Gastrocnemius medialis (tissue), 4 donors: ENCODE measurements at places on chromosomes 2 and 18. TPM values are rescaled to one million over a fixed set of nuclear protein-coding genes. Genes with fewer than 3 reads are reported as not detected.
A peak's percentile ranks its signal among the peaks of the same experiment; 100 is the strongest.

GRCh38 chr18:9536354-9537152 is 61.2 kb downstream of the RALBP1 start:
- no peak overlapping the region for H3K27ac ChIP-seq
- no peak overlapping the region for H3K4me3 ChIP-seq
- H3K27me3 ChIP-seq, result no peaks in the 10 kb centered on the region
- H3K4me1 ChIP-seq, result no peaks in the 10 kb centered on the region
- no peak for DNase-seq

GRCh38 chr2:130372055-130372832 is 16.4 kb downstream of the PTPN18 start:
- H3K4me1 ChIP-seq, result peaks cover 7% of the 10 kb centered on the region
- peak overlapping the region; percentile 65 for H3K4me3 ChIP-seq
- peak overlapping the region; percentile 76 for H3K27ac ChIP-seq
- H3K27me3 ChIP-seq, result peaks cover 3% of the 10 kb centered on the region

GRCh38 chr18:48673853-48674721 is 135.3 kb downstream of the CTIF start:
- H3K27me3 ChIP-seq, result no peaks in the 10 kb centered on the region
- no peak overlapping the region for H3K27ac ChIP-seq
- no peak overlapping the region for H3K4me3 ChIP-seq
- peaks cover 11% of the 10 kb centered on the region for H3K4me1 ChIP-seq
- H3K36me3 ChIP-seq, result no peaks in the 10 kb centered on the region

- no peaks in the 10 kb centered on the region for H3K27me3 ChIP-seq
- peak overlapping the region; percentile 49 for H3K27ac ChIP-seq
- H3K4me1 ChIP-seq, result peaks cover 15% of the 10 kb centered on the region
- H3K4me3 ChIP-seq, result no peak overlapping the region
- DNase-seq, result no peak
Measured at GRCh38 chr2:105432749-105433148, 33.9 kb upstream of the FHL2 start.

DNA sequence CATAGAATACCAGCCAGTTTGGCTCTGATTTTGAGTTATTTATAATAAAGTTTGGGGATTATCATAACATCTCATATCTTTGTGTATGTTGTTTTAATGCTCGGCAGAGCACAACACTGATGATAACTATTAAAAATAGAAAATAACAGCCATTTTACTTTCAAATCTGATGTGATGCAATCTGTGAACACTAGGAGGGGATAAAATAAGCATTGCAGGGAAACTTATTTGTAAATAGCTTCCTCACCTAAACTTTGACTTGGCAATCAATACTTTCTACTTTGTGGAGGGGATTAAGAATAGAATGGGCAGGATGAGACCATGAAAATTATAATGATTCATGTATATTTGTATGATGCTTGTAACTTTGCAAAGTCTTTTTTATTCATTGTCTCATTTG is 54.4 kb downstream of the USP14 start:
- peaks cover 5% of the 10 kb centered on the region for H3K36me3 ChIP-seq
- H3K4me3 ChIP-seq, result no peak overlapping the region
- no peak for DNase-seq
- H3K4me1 ChIP-seq, result no peaks in the 10 kb centered on the region
- no peak overlapping the region for H3K27ac ChIP-seq
- H3K27me3 ChIP-seq, result no peaks in the 10 kb centered on the region

DNA sequence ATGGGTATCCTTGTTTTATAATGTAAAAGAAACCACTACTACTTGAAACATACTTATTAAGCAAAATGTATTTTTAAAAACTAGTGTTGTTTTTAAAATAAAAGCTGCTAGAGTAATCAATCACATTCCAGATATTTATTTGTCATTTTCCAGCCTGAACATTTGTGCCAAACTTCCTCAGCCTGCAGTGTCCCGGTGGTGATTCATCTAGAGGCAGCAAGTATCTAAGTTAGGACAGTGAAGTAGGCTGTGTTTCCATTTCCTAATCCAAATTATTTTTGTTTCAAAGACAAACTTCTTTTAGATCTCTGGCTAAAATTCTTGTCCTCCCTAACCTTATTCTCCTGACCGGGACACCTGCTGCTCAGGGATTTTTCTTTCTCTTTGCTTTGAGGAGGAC is 12.8 kb upstream of the GCG start:
- H3K4me1 ChIP-seq, result no peaks in the 10 kb centered on the region
- no peak overlapping the region for H3K27ac ChIP-seq
- H3K27me3 ChIP-seq, result no peaks in the 10 kb centered on the region

DNA sequence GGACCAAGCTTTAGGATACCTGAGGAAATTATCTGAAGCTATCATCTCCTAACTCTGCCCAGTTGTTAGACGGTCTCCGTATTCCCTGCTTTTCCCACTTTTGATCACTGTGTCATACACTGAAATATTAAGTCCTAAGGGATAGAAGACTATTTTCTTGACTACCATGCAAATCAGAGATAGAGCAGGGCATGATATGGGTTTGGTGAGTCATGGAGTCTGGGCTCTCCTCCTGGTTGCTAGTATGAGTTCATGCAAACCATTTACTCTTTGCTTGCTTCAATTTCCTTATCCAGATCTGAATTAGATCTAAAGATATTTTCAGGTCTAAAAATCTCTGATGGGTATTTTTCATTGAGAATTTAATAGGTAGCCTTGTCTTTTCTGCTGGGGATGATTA is 55.0 kb downstream of the EHBP1 start:
- H3K27me3 ChIP-seq, result no peaks in the 10 kb centered on the region
- H3K27ac ChIP-seq, result no peak overlapping the region
- no peak for DNase-seq
- no peaks in the 10 kb centered on the region for H3K36me3 ChIP-seq

- H3K36me3 ChIP-seq, result peaks cover 3% of the 10 kb centered on the region
- no peak overlapping the region for H3K4me3 ChIP-seq
- DNase-seq, result no peak
Measured at GRCh38 chr2:98543842-98544241, 64.5 kb downstream of the COA5 start.

DNA sequence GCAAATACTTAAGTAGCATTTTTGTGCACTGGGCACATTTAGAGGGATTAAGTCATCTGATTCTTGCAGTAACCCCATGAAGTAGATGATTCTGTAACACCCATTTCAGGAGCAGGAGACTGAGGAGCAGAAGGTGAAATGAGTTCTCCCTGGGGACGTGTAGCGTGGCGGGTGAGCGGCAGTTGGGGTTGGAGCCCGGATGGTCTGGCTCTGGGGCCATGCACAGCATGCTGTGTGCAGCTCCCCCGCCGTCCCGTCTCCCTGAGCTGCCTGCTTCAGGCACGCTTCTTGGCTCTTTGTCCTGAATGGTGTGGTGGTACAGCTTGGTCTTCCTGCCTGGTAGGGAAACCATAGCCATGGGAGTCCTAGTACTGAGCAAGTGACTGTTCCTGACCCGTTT is 32.4 kb downstream of the INPP4A start:
- DNase-seq, result no peak
- H3K36me3 ChIP-seq, result no peaks in the 10 kb centered on the region
- no peak overlapping the region for H3K4me3 ChIP-seq

- no peaks in the 10 kb centered on the region for H3K36me3 ChIP-seq
- H3K27ac ChIP-seq, result no peak overlapping the region
- H3K4me3 ChIP-seq, result no peak overlapping the region
- H3K27me3 ChIP-seq, result no peaks in the 10 kb centered on the region
Measured at GRCh38 chr18:5410582-5410981, 115.1 kb upstream of the ZBTB14 start.

GRCh38 chr2:232699110-232699509 is 2.0 kb downstream of the GIGYF2 start:
- H3K36me3 ChIP-seq, result peaks cover 4% of the 10 kb centered on the region
- H3K27ac ChIP-seq, result peak overlapping the region; percentile 99
- H3K27me3 ChIP-seq, result no peaks in the 10 kb centered on the region
- H3K4me1 ChIP-seq, result peaks cover 41% of the 10 kb centered on the region

DNA sequence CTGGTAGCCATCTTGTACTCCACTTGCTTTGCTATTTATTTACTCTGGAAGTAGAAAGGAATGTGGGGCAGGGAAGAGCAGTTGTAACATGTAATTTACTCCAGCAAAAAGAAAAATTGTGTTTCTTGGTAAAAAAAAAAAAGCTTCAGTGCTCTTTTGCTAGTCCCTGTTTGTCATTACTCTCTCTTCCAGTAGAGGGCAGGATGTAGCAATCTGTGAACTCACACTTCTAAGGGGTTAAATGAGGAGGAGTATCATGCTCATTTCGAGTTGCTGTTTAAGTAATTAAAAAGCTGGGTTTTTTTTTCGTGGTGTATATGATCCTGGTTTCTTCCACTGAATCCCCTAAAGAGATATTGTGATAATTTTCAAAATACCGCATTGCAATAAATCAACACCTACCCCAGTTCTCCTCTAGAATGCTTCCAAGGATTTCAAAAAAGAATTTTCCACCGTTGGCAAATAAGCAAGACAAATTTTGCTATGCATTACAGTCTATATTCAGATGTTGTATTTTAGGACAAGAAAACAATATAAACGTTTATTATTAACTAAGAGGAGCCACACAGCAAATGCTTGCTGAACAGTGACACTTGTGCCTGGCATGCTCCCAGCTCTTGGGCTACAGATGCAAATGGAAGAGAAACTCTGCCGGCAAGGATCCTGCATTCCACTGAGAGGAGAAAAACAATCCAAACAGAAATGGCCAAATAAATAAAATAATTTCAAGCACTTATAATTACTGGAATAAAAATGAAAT is 261.6 kb downstream of the ASXL3 start:
- H3K27ac ChIP-seq, result no peak overlapping the region
- no peak for DNase-seq
- no peaks in the 10 kb centered on the region for H3K4me1 ChIP-seq
- no peaks in the 10 kb centered on the region for H3K36me3 ChIP-seq
- no peak overlapping the region for H3K4me3 ChIP-seq

- H3K4me1 ChIP-seq, result peaks cover 6% of the 10 kb centered on the region
- no peak overlapping the region for H3K4me3 ChIP-seq
- no peak overlapping the region for H3K27ac ChIP-seq
- H3K36me3 ChIP-seq, result no peaks in the 10 kb centered on the region
- H3K27me3 ChIP-seq, result peaks cover 13% of the 10 kb centered on the region
- no peak for DNase-seq
Measured at GRCh38 chr2:240915526-240916341, 9.6 kb downstream of the CROCC2 start.

DNA sequence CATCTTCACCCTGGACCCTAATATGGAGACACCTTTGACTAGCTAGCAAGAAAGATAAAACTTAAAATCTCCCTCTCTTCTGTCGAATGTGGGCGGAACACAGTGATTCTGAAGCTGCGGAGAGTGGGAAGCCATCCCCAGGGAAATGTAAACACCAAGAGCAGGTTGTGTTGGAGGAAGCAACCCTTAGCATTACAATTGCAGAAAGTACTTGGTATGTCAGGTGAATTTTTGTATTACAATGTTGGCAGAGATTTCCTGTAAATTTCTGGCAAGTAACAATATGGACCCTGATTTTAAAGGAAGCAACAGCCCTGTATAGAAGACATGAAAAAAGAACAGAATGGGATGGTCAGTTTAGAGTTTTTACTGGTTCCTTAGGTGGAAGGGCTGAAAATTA is 35.8 kb downstream of the TSN start:
- H3K4me3 ChIP-seq, result no peak overlapping the region
- no peaks in the 10 kb centered on the region for H3K27me3 ChIP-seq
- H3K36me3 ChIP-seq, result no peaks in the 10 kb centered on the region
- H3K27ac ChIP-seq, result no peak overlapping the region
- no peak for DNase-seq

DNA sequence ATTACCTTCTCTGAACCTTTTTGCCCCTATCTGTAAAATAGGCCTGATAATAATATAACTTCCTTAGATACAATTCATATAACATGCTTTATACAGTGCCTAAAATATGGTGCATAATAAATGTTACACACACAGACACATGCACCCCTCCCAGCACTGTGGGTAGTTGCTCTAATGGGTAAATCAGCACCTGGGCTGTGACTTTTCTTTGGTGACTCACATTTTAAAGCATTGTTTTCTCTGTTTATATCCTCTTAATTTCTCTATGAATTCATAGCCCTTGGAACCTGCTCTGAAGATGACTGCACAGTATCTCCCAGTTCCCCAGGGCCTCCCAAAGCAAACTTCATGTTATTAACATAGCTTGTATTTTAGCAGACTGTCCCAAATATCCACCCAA is 248.2 kb upstream of the TNP1 start:
- peak overlapping the region; percentile 32 for H3K27ac ChIP-seq
- no peak for DNase-seq
- peaks cover 11% of the 10 kb centered on the region for H3K4me1 ChIP-seq
- H3K36me3 ChIP-seq, result no peaks in the 10 kb centered on the region
- H3K27me3 ChIP-seq, result no peaks in the 10 kb centered on the region

DNA sequence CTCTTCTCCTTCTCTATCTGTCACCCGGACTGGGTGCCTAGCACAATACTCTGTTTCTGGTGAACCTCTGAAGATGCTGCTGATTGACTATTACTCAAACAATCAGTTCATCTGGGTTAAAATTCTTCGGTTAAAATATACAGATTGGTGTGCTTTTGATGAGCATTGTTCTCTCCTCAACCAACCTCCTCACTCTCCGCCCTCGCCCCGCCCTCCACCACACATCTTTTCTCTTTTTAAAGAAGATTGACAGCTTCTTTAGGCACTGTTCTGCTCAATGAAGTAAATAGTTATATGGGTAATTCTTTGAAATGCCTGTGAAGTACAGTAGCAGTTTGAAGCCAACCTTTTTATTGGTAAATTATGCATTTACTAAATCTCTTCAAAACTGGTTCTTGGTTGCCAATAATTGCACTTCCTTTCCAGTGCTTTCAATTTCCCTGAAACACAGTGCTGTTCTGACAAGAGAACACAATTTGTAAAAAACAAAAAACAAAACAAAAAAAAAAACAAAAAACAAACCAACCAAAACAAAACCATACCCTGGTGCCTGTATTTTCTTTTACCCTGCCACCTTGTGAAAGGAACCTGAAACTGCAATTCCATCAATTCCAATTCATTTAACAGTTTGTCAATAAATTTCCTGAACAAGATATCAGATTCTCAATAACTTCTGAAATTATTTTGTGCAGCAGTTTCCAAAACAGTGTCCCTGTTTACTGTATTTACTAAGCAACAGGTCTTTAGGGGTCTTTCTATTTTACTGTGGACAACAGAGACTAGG is 188.6 kb downstream of the LRP1B start:
- H3K4me1 ChIP-seq, result no peaks in the 10 kb centered on the region
- H3K36me3 ChIP-seq, result no peaks in the 10 kb centered on the region
- DNase-seq, result no peak

GRCh38 chr2:63741884-63742579 is 99.7 kb upstream of the UGP2 start:
- H3K27ac ChIP-seq, result peak overlapping the region; percentile 85
- no peak overlapping the region for H3K4me3 ChIP-seq
- no peaks in the 10 kb centered on the region for H3K27me3 ChIP-seq
- H3K4me1 ChIP-seq, result peaks cover 42% of the 10 kb centered on the region

- H3K27me3 ChIP-seq, result no peaks in the 10 kb centered on the region
- no peaks in the 10 kb centered on the region for H3K4me1 ChIP-seq
- DNase-seq, result no peak
- H3K27ac ChIP-seq, result no peak overlapping the region
- H3K4me3 ChIP-seq, result no peak overlapping the region
Measured at GRCh38 chr18:49008716-49009115, 58.0 kb upstream of the SMAD7 start.

GRCh38 chr2:69298261-69298660 is 88.8 kb downstream of the GFPT1 start:
- no peaks in the 10 kb centered on the region for H3K36me3 ChIP-seq
- no peaks in the 10 kb centered on the region for H3K4me1 ChIP-seq
- H3K27ac ChIP-seq, result no peak overlapping the region
- no peak for DNase-seq
- no peak overlapping the region for H3K4me3 ChIP-seq
- no peaks in the 10 kb centered on the region for H3K27me3 ChIP-seq

The GAREM2 gene
- 1.0 TPM for total RNA-seq

The RNF125 gene
- total RNA-seq, result 3.3 TPM

The ARMC9 gene
- total RNA-seq, result 6.0 TPM

The RAB17 gene
- 1.3 TPM for total RNA-seq

The SLC9A2 gene
- 7.4 TPM for total RNA-seq

The IMPACT gene
- 13.9 TPM for total RNA-seq
